ENCODE measurements at places on chromosomes 5 and 9. TPM values are rescaled to one million over a fixed set of nuclear protein-coding genes. Genes with fewer than 3 reads are reported as not detected.

The FCN2 gene
- total RNA-seq, result not detected

The MBLAC2 gene
- total RNA-seq, result 2.3 TPM

The HRH2 gene
- total RNA-seq, result 0.49 TPM

The NMUR2 gene
- total RNA-seq, result 0.22 TPM

The SOX30 gene
- total RNA-seq, result not detected

The GPX3 gene
- 20.3 TPM for total RNA-seq

All from A549 treated with dexamethasone at 1 μM for 4 hours (cell line).